ENCODE measurements at places on chromosomes 16 and 17.

DNA sequence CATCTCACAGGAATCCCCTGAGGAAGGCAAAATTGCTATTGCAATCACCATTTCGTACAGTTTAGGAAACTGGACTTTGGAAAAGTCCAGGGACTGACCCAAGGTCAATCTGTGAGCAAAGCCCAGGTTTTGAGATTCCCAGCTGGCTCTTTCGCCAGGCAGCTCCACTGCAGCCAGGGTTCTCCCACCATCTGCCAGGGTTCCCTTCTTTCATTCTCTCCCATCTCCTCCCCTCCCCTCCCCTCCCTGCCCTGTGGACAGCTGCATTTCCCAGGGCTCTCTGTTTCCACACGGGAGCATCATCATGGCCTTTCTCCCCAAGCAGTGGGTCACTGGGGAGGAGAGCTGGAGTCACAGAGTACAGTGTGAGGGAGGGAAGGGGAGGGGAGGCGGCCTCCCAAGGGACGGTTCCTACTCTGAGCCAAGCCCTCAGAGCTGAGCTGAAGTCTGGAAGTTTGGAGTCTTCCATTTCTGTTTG is 11.9 kb upstream of the GSDMA start:
- DNase-seq: peak; percentile 33

- DNase-seq: no peak
Observed at GRCh38 chr16:80993834-80994233, 12.9 kb downstream of the CMC2 start.

DNA sequence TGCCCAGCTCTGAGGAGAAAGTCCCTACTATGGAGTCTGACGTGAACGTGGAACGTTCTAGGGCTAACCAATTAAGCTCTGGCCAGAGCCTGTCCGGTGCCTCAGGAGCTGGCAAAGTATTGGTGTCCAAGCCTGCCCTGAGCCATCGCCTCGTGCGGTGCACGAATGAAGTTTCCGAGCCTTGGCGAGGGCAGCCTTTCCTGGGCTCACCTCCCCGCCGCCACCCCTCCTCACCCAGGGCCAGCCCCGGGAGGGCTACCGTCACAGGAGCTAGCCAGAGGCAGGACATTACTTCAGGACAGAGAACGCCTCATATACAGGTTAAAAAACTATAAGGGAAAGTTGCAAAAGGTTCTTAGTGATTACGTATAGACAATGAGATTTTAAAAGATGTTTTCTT is 23.6 kb upstream of the TRAP1 start:
- DNase-seq: no peak

GRCh38 chr17:67211742-67212141 is 33.3 kb downstream of the HELZ start:
- peak; percentile 36 for DNase-seq

GRCh38 chr17:54307351-54307750 is 484.6 kb downstream of the KIF2B start:
- DNase-seq: peak; percentile 4
